AG04450 (cell line): ENCODE measurements at places on chromosomes 7 and 10.
A peak's percentile ranks its signal among the peaks of the same experiment; 100 is the strongest.

- no peak for DNase-seq
Measured at GRCh38 chr7:158730383-158731346, 26.1 kb upstream of the NCAPG2 start.

DNA sequence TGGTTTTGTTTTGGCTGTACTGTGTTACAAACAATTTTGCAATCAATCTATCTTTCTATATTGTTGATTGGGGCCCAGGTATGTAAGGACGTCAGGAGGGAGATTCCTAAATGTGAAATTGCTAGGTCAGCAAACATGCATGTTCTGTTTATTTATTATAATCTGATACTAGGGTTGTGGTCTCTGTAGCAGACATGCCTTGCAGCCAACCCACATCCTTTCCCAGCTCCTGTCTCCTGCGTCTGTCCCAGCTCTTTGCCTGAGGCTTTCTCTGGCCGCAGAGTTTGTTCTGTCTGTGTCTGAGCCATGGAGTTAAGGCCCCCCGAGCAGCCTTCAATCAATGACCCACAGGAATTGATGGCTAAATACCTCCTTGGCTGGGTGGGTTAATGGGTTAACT, 124.0 kb upstream of the ZEB1 start:
- DNase-seq: no peak

DNA sequence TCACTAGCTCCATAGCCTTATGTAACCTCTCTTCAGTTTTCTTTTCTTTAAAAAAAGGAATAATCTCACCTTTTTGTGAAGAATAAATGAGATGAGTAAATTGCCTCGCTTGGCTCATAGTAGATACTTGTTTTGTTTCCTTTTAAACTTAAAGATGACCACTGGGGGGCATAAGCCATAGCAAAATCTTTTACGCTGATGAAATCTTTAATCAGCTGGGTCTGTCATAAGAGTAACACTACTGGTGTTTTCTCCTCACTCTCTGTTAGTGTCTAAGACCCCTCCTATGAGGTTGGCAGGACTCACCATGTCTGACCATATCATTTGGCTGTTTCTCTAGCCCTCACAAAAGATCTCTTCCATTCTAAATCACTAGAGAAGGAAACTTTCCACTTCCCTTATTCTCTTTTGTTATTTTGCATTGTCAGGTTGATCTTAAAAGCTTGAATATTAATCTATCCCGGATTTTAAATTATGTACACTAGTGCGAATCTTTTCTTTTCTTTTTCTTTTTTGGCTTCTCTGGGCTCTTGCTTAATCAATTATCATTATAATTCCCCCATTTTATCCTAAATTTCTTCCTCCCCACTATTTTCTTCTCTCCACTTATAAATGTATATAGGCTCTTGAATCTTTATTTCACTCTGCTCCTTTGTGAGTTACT, 12.5 kb downstream of the STAG3 start:
- peak; percentile 24 for DNase-seq

DNA sequence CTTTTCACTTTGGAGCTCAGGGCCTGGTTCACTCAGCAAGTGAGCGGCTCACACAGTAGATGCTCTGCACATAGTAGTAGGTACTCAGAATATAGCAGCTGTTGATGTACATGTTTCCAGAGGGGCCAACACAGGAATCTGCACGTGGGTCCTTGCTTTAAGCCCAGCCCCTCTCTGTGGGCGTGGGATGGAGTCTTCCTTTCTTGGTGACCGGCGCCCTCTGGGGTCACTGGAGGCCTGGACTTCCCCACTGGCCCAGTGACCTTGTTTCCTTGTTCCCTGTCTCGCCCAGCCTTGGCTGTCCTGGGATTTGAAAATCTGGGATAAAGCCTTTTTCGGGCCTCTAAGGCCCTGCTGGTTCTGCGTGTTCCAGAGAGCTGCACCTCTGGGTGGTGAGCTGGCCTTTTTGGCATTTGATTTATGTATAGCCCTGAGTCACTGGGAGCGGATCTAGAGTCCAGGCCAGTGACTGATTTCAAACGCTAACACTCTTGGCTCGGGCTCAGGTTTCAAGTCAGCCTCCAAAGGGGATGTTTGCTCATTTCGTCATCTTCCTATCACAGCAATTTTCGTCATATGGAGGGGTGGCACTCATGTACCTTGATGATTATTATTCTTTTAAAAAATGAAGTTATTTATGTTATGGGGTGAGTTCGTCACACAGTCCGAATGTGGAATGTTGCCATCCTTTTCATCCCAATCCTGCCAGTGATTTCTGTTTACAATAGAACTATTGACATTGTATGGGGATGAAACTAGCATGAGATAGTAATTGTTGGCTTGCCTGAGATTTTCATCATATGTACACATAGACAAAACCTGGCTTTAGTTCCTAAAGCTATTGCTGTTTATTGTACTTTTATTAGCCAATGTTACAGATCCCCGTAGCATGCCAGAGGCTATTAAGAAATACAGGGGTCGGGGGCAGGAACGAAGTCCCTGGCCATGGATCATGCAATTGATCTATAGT, 65.5 kb downstream of the CUX1 start:
- DNase-seq: peak; percentile 100

GRCh38 chr7:41162612-41163011, 540.3 kb downstream of the INHBA start:
- no peak for DNase-seq

GRCh38 chr10:82813856-82814255, 938.9 kb downstream of the NRG3 start:
- no peak for DNase-seq

GRCh38 chr7:150801242-150801945, 825 bp downstream of the TMEM176A start:
- no peak for DNase-seq

- no peak for DNase-seq
Measured at GRCh38 chr7:139321071-139321745, 19.9 kb upstream of the FMC1 start.

DNA sequence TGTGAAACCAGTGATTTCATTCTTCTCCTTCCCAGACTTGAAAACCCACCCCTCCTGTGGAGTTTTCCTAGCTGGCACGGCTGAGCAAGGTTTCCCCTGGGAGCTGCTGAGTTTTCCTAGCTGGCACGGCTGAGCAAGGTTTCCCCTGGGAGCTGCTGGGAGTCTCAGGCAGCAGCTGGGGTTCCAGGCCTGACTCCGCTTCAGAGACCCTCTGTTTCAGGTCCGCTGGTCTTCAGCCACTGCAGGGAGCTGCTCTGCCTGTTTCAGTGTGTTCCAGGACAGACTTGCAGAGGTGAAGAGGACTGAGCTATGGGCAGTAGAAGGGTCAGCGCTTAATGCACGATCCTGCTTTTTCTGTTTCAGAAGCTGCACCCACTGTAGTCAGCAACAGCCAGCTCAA, 104.9 kb downstream of the XRCC2 start:
- no peak for DNase-seq

- no peak for DNase-seq
Measured at GRCh38 chr10:111944331-111944730, 239.2 kb downstream of the GPAM start.

DNA sequence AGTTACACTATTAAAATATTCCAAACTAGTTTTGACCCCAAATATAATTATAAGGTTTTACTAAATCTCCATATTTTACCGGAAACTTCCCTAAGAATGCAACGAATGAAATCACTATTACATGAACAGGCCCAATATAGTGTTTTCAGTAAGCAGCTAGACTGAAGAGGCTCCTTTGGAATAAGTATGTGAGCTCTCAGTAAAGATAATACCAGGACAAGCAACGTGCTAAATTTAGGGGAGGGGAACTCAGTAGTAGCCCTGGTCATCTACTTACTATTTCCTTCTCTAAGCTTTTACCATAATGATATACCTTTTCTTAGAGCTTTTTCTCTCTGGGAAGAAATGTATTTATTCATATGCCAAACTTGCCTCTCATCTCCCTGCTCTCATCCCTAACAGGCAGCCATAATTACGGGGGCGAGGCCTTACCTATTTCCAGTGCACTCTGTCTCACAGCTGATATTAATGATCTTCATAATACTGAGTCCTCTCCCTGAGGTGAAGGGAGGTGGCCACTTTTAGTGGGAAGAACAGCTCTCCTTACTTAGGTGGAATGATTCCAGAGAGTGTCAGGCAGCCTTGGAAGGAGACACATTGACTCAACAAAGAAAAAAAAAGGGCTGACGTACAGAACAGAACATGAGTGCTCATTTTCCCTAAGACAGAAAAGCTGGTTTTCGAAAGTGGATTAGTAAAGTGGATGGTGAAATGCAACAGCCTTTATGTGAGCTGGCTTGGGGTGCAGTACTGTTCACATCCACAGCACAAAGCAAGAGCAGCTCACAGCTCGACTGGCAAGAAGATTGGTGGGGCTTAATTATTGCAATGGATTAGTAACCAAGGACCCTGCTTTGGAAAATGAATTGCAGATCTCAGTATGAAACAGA, 165.4 kb downstream of the GLI3 start:
- no peak for DNase-seq

DNA sequence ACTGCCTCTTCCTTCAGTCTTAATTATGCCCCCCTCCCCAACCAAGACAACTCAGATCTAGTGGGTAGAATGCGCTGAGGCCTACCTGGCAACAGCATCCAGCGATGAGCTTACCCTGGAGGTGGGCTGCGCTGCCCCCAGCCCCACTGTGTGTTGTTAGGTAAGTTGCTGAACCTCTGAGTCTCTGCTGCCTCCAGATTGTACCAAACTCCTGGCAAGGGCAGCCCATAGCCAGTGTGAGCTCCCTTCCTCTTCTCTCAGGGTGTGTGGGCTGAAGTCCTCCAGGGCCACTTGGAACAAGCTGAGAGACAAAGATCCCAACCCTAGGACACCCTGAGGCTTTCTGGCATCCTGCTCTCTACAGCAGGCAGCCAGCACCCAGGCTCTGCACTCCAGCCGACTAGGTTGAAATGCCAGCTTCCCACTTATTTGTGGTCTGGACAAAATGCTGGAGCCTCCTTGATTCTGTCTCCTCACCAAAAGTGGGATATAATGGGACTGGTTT, 135.3 kb downstream of the ARHGAP22 start:
- no peak for DNase-seq

- DNase-seq: no peak
Measured at GRCh38 chr7:41792120-41792519, 89.2 kb upstream of the INHBA start.

GRCh38 chr10:92202536-92202935, 88.3 kb downstream of the CPEB3 start:
- DNase-seq: no peak

DNA sequence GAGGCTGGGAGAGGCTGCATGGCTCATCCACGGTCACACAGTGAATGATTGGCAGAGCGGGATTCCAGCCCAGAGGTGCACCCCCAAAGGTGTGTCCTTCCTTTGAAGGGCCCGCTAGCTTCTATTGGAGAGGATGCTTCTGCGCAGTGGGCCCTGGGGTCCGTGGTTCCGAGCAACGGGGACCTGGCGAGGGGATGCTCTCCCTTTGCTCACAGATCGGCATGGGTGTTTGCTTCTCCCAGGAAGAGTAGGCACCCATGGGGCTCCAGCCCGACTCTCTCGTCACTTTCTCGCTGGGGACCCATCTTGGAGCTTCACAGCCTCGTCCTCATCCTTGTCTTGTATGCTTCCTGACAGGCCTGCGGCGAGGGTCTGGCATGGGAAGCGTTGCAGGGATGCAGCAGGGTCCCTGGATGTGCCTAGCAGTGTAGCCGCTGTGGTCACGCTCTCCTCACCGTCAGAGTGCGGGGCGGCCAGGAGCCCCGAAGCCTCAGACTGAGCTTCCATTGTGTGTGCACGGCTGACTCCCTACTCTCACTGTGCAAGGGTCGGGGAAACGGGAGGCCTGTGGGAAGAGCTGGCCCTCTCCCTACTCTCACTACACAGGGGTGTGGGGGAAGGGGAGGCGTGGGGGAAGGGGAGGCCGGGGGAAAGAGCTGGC, 538.5 kb upstream of the FOXK1 start:
- DNase-seq: no peak

- peak; percentile 70 for DNase-seq
Measured at GRCh38 chr10:33381451-33382215, 47.2 kb upstream of the NRP1 start.

DNA sequence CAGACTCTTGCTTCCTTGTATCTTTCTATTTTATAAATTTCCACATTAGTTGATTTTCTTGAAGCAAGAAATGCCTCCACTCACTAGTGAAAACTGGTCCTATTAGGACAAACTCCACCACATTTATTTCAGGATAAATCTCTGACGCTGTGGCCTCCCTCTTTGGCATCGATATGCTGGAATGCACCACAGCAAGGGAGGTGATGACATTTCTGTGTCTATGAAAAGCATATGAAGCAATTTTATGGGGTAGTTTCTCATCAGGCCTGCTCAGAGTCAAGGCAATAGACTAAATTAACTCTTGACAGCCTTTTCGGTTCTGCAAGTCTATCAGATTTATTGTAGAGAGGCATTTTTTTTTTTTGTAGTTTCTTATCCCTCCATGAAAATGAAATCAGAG, 304.4 kb downstream of the ZEB1 start:
- no peak for DNase-seq

DNA sequence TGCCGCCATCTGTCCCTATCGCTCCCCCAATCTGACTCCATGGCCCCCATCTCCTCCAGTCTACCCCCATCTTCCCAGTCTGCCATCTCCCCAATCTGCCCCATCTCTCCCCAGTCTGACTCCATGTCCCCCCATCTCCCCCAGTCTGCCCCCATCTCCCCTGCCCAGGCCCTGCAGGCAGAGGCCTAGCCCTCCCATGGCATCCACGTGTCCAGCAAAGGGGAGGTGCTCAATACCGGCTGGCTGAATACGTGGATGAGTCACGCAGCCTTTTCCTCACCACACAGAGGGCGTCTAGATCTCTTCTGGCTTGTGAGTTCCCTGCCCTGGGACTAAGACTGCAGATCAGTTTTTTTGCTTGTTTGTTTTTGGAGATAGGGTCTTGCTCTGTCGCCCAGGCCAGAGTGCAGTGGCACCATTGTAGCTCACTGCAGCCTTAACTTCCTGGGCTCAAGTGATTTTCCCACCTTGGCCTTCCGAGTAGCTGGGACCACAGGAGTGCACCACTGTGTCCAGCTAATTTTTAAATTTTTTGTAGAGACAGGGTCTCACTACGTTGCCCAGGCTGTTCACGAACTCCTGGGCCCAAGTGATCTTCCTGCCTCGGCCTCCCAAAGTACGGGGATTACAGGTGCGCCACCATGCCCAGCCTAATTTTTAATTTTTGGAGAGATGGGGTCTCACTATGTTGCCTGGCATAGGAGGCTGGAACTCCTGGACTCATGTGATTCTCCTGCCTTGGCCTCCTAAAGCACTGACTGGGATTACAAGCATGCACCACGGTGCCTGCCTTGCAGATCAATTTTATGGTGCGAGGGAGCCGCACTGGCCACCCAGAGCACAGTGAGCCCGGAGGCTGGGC, 15.3 kb upstream of the GPR146 start:
- DNase-seq: peak; percentile 73
